Dermis blood vessel endothelial cell (primary cell): ENCODE measurements at places on chromosomes 1 and 21. TPM values are rescaled to one million over a fixed set of nuclear protein-coding genes. Genes with fewer than 3 reads are reported as not detected.
A peak's percentile ranks its signal among the peaks of the same experiment; 100 is the strongest.

The KCNJ9 gene
- total RNA-seq: not detected in 2 replicates

The LCE1D gene
- not detected in 2 replicates for total RNA-seq

The SPRR4 gene
- total RNA-seq: not detected in 2 replicates

The DMBX1 gene
- total RNA-seq: not detected in 2 replicates

The PRKAB2 gene
- total RNA-seq: 5.6 and 6.3 TPM in 2 replicates

The TTC3 gene
- 197 and 198 TPM in 2 replicates for total RNA-seq

The CEP170 gene
- 87.3 and 143 TPM in 2 replicates for total RNA-seq

The NCAM2 gene
- total RNA-seq: 0.17 and 0.42 TPM in 2 replicates

- DNase-seq: peak; percentile 68
Measured at GRCh38 chr1:32538887-32539583, at the start of gene ZBTB8A. Gene ZBTB8A (plus strand): TSS chr1:32539427. CDS start chr1:32592932, 53,505 bp downstream.

GRCh38 chr1:239858057-239858456 is 233.6 kb upstream of the FMN2 start:
- DNase-seq: no peak

- DNase-seq: no peak
Measured at GRCh38 chr1:25954282-25954938, 43.5 kb downstream of the PAFAH2 start.

- no peak for DNase-seq
Measured at GRCh38 chr21:21373969-21374368, 375.8 kb downstream of the NCAM2 start.

DNA sequence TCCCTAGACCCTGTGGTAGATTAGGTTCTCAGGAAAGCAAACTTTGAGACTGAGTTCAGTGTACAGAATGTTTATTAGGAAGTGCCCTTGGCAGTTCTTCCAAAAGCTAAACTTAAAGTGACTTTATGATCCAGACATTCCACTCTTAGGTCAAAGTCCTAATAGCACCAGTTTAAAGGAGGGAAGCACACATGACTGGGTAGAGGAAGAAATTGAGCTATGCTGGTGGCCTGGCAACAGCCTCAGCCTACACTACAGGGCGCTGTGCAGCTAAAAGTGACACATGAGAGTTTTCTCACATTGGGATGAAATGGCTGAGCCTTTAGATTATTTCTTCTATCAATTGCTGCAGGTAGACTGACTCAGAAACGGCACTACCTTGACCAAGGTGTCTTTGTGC is 280.4 kb downstream of the BRINP2 start:
- no peak for DNase-seq

DNA sequence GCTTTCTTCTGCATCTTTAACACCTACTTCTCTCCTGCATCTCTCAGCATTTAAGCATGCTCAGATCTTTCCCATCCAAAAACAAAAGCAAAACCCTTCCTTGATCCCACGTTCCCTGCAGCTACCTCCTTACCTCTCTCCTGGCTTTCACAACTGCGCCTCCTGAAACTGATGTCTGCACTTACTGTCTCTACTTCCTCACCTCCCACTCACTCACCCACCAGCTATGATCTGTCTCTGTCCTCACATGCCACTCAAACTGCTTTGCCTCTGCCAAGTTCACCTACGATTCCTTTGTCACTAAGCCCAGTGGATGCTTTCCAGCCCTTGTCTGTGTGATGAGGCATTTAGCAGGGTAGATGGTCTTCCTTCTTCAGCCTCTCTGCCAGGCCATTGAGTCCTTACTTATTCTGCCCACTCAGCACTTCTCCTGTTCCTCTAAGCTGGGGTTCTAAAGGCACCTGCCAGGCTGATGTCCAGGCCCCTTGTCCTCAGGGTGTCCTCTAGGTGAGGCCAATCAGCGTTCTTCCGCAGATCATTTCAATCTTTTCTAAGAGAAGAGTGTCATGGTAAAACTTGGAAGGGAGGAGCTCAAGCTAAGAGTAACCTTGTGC is 10.0 kb upstream of the GJB3 start:
- no peak for DNase-seq

- peak; percentile 10 for DNase-seq
Measured at GRCh38 chr1:241934201-241934848, 23.2 kb upstream of the BECN2 start.

DNA sequence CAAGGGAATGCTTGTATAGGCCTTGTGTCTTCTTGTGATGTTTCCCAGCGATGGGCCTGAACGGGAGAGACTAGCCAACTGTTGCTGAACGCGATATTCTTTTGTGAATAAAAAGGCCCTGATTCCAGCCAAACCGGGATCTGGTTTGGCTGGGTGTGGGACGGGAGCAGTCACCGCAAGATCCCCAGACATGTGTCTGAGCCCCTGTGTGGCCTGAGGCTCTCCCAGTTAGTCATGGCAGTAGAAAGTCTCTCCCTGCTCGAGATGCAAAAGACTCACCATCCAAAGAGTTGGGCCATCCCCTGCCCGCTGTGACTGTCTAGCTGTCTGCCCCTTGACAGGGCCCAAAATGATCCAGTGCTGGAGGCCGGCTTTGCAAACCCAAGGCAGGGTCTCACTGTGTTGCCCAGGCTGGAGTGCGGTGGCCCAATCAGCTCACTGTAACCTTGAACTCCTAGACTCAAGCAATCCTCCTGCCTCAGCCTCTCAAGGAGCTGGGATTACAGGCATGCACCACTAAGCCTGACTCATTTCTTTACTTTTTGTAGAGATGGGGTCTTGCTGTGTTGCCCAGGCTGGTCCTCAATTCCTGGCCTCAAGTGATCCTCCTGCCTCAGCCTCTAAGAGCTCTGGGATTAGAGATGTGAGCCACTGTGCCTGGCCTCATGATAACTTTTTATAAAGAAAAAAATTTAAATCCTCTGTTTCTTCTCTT is 56.4 kb downstream of the KIF26B start:
- no peak for DNase-seq

DNA sequence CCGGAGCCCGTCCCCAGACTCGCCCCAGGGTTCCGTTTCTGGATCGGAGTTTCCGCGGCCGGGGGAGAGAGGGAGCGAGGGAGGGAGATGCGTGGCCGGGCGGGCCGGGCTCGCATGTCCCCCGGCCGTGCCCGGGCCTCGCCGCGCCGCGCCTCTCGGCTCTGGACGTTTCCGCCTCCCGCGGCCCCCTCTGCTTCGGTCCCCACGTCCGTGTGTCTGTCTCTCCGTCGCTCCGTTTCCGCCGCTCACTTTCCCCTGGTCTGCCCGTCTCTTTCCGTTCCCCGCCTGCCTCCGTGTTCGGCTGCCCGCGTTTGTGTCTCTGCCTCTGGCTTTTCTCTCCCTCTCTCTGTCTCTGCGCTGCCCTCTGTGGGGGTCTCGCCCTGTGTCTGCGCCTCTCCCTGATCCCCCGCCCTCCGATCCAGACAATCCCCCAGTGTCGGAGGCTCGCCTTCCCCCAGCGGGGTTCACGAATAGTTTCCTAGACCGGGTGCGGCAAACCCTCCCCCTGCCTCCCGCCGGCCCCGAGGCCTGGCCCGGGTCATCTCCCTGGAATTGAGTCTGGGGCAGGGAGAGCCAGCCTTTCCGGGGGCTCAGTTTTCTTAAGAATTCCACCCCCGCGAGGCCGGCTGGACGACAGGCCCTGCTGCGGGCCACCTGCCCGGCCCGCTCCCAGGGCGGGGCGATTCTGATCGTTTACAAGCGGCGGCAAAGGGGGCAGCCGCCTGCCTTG is 735 bp downstream of the NBL1 start:
- peak; percentile 39 for DNase-seq
